Sigmoid colon (tissue), 7 donors: ENCODE measurements at places on chromosomes 12 and 14. TPM values are rescaled to one million over a fixed set of nuclear protein-coding genes. Genes with fewer than 3 reads are reported as not detected.

SYT1 gene
- total RNA-seq = 12.7 TPM

- DNase-seq = no peak
Observed at GRCh38 chr12:14278294-14278953, 87.1 kb upstream of the ATF7IP start.

STON2 gene
- 12.2 TPM for total RNA-seq

- DNase-seq = no peak
Observed at GRCh38 chr12:108400056-108400455, 60.9 kb upstream of the CMKLR1 start.

DNA sequence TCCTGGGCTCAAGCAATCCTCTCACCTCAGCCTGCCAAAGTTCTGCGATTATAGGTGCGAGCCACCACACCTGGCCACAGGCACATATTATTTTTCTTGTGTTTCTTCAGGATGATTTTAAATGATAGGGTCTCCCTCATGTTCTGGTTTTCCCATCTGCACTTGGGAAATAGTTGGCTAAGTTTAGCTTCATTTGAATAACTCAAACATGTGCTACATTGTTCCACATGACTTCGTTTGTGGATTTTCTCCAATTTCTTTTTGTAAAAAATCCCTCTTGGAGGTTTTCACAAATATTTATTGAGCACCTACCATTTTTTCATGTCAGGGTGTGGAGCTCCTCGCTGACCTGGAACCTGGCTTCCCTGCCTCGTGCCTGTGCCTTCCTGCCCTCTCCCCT is 55.2 kb upstream of the GNPNAT1 start:
- DNase-seq = no peak

- DNase-seq = no peak
Observed at GRCh38 chr14:24879661-24880386, 170.1 kb downstream of the STXBP6 start.

OTOGL gene
- total RNA-seq = 0.81 TPM

- DNase-seq = no peak
Observed at GRCh38 chr12:86729739-86730138, 473.5 kb upstream of the MGAT4C start.

ZNF84 gene
- total RNA-seq = 32.7 TPM

KRT82 gene
- total RNA-seq = not detected

DNA sequence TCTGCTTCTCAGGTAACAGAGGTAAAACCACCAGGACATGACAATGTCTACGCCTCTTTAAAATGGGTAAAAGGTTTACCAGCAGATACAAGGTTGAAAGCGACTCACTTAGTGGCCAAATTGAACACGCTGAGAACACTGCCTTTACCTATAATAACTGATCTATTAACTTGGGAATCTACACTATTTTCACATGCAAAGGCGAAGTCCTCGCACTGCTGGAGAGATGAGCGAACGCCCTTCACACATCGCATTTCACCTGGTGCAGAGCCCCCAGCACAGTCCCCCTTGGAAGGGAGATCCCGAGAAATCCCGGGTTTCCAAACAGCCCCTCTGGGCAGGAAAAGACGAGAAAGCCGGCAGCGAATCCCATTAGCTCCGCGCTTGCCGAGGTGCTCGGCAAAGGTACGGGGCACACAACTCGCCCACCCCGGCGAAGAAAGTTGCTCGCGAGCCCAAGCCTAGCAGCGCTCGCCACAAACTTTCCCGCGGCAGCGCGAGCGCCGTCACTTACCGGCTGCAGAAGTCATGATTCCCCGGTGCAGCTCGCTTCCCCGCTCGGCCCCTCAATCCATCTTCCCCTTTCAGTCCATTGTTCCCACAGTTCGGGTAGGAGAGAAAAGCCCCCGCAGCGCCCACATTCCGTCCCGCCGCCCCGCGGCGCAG is 423 bp downstream of the FGD6 start:
- no peak for DNase-seq

- DNase-seq = no peak
Observed at GRCh38 chr12:2580821-2581220, 213.9 kb upstream of the FKBP4 start.

DNA sequence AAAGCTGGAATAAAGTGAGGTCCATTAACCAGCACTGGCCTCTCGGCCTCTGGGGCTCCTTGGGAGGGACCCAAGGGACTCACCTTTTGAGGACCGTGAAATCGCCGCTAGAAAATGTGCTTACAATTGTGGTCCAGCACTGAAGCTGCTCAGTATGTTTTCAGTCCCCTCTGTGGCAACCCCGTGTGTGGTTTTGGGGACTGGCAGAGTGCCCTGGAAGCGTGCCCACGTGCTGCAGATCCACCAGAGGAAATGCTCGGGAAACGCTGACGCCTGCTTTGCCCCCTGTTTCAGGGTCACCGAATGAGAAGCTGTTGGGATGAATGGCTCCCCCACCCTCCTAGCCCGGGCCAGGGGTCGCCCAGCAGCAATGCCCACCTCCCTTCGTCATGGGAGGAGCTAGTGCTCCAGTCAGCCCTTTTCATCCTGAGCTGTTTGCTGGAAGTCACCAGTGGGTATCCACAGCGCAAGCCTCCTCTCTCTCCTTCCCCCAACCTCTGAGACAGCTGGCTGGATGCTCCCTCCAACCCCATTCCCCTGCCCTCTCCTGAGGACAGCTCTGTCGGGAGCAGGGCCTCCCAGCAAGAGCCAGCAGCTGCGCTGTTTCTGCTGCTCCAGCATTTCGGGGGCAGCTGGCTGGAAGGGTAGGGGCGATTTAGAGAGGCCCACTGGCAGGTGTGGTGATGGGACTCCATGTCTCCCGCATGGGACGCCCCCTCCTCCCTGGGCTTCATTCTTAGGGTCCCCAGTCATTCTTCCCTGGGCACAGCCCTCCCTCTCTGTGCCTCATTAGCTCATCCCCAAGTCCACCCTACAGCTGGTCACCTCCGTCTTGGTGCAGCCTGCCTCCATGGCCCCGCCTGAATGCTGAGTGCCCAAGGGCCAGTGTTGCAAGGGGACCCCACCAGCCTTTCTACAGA is 33.2 kb upstream of the PPP1R13B start:
- DNase-seq = peak; percentile 92

CLEC4D gene
- total RNA-seq = 0.41 TPM

DNA sequence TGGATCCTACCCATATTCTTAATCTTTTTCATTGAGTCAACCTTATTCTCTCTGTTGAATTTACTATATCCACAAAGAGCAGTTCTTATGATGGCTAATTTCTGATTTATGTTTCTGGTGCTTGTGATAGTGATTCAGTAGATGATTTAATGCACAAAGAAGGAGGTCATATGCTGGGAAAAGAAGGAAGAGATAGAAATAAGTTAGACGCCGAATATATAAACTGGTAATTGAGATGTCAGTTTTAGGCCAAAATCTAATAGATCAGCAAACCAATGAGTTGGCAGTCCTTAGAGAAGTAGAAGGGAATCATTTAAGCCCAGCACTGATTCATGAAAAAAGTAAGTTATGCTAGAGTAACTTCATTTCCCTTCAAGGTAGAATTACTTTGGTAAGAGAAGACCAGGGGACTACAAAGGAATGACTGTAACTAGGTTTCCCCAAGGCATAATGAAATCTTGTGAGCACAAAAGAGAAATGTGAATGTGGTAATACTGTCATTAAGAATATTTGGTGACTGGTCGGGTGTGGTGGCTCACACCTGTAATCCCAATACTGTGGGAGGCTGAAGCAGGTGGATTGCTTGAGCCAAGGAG is 132.4 kb downstream of the TGFB3 start:
- no peak for DNase-seq

GRCh38 chr12:89889062-89889461 is 180.4 kb upstream of the ATP2B1 start:
- no peak for DNase-seq

GRCh38 chr12:31471051-31471450 is 119.9 kb downstream of the DENND5B start:
- DNase-seq = no peak

DNA sequence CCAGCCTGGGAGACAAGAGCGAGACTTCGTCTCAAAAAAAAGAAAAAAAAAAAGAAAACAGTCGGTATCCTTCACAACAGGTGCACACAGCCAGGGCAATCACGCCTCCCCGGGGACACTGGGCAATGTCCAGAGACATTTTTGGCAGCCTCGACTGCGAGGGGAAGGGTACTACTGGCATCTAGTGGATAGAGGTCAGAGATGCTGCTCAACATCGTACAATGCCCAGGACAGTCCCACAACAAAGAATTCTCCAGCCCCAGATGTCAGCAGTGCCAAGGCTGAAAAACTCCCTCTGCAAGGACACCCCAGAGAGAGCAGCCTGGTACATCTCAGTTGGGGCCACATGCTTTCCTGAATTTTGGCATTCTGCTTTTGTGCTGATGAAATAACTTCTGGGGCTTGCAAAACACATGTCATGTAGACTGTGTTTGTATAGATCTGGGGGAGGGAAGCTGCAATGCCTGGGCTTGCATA is 21.5 kb downstream of the ALDH2 start:
- peak; percentile 86 for DNase-seq

DNA sequence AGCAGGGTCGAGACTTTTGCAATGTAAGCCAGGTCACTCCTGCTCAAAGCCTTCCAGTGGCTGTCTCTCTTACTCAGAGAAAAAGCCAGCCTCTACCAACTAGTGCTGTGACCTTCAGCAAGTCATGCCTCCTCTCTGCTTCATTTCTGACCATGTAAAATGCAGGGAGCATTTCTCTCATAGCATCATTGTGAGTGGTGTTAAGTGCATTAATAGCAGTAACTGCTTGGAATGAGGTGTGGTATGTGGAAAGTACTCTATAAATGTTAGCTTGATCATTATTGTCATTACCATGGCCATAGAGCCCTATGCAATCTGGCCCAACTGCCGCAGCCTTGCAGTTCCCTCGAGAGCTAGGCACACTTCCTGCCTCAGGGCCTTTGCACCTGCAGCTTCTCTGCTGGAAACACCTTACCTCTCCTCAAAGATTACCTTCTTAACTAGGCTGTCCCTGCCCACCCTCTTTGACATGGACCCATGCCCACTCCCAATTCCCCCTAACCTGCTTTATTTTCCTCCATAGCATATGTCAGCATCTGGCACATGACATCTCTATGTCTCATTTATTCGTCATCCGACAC is 10.9 kb downstream of the PLEKHD1 start:
- no peak for DNase-seq

DNA sequence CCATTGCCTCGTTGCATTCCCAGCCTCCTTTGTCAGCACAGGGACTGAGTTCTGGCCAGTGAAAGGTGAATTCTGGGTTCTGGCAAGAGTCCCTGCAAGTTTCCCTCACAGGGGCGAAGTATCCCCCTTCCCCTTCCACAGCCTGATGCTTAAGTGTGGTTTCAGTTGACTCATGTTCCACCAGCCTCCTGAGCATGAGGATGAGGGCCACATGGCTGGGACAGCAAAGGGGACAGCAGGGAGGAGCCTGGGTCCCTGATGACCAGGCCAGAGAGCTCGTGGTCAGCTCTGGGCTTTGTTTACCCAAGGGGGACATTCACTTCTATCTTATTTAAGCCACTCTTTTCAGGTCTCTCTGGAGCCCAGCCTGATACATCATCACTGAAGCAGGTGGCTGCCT is 36.5 kb downstream of the CACNA2D4 start:
- no peak for DNase-seq

- DNase-seq = no peak
Observed at GRCh38 chr12:68772714-68773113, 26.7 kb downstream of the SLC35E3 start.

KLRG1 gene
- 2.2 TPM for total RNA-seq

DNA sequence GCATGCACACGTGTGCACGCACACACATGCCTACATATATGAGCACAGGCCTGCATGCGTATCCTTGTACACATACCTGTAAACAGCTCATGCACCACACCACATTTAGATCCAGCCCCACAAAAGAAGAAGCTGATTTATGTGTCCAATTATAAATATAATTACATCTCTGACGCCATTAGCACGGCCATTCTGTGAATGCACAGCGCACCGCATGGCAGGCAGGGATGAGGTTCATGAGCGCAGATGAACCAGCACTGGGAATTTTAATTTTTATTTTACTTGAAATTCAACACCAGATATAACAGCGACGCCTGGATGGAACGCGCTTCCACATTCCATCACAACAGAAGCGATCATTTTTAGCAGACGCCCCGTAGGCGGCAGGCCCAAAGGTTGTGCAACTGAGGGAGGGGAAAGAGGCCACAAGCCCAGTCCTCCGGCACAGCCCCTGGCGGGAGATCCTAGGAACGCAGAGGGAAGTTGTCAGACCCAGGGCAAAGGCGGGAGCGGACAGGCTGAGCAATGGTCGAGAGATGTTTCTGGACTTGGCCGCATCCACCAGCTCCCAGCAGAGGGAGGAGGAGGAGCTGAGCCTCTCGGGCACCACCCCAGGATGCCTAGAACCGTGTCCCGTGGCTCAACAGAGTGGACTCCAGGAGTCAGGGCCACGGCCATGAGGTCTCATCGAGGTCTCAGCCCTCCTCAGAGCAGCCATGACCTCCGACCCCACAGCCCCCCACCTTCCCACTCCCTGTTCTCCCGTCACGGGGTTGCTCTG is 37.9 kb upstream of the GALNT9 start:
- peak; percentile 66 for DNase-seq

DNA sequence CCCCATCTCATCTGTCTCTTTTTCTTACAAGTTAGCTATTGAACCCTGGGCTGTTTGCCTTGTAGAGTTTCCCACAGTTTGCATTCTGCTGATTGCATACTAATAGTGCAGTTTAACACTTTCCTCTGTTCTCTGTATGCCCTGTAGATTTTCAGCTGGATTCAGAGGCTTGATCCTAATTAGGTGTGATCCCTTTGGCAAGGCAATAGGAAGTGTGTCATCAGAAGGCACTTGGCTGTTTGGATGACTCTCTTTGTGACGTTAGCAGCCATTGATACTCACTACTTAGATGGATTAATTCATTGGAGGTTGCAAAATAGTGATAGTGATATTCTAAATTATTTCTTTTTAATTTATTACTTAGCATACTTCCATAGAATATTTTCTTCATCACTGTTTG is 33.6 kb downstream of the FUT8 start:
- DNase-seq = no peak
